NCI-H748 treated with DMSO at 0.1 percent for 48 hours (cell line): ENCODE measurements at places on chromosomes 2 and 18.

DNA sequence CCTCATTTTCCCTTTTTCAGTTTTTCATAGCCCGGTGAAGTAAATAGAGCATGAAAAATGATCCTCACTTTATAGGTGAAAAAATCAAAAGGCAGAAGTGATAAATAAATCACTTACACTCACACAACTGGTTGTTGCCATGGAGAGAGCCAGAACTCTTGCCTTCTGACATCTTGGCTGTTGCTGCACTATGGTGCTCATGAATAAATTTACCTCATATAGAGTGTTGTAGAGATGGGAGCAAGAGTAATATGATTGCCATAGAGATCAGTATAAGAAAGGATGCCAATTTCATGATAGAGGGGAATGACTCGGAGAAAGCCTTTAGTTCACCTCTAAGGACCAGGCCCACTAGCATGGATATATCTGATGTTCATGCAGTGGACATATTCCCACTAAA lies 82.5 kb upstream of the TMEM178A start:
- DNase-seq = no peak

DNA sequence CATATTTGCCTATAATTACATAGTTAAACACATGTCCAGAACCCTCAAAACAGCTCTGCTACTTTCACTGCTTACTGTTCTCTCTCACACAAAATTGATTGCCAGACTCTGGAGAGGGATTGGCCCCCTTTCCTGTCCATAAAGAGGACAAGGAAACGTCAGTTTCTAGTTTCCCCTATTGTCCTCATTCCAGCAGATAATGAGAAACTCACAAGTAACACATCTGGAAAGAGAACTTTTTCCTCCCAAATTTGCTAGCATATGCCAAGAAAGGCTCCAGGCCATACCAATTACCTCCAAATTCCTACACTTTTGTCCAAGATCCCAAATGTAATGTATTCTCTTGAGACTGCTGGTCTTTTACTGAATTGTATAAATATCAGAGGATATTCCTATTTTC lies 200.5 kb downstream of the EXOC6B start:
- DNase-seq = no peak

- DNase-seq = no peak
Observed at GRCh38 chr2:43460174-43460546, 135.7 kb downstream of the THADA start.

DNA sequence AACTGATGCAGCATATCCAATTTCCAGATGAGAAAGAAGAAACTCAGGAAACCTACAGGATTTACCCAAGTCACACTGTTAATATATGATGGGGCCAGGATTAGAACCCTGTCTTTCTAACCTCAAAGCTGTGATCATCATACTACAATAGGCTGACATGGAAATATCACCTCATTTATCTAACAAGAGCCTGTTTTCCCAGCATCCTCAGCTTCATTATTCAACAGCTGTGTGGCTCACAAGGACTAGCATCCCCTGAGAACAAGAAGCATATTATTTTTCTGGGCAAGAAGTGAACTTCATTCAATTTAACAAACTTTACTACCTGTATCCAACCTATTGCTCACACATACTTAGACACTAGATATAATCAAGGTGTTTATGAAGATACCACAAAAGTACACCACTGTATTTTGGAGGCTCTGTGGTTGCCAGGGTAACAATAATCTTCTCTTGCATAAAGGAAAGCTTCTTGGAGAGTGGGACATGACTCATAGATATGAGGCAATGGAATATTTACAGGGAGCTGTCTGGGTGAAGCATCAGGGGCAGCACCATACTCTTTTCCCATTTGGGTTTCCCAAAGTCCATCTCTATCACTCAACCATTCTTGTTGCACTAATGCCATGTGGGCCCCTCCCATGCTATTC lies 218.2 kb downstream of the RAD51AP2 start:
- no peak for DNase-seq

DNA sequence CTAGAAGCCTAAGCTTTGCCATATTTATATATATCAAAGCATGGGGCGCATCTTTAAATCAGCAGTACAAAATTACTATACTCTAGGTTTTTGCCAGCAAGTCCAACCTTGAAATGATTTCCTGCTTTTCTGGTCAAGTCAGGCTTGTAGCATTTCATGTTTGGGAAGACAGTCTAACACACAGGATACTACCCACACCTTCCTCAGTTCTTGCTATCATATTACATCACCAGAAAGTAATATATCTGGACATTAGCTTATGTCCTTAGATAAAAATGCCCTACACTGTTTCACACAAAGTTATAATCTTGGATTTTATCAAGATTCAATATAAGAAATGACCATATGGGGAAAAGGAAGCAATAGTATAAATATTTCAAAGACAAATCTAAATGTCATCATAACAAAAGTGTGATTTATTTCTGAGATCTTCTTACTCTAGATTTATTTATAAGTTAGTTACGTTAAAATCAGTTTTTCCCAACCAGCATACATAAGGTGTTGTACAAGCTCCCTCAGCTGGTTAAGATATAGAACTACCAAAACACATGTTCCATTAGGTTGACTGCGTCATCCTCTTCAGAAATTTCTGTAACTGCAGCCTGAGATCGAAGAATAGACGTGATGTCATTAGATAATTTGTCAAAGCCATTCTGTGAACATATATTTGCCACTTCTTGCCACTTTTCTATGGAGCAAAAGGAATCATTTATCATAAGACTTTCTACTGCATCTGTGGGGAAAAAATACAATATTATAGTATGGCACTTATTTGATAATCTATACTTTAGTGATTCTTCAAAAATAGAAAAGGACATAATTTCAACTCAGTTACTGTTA lies 56.6 kb downstream of the CLHC1 start:
- peak; percentile 37 for DNase-seq

DNA sequence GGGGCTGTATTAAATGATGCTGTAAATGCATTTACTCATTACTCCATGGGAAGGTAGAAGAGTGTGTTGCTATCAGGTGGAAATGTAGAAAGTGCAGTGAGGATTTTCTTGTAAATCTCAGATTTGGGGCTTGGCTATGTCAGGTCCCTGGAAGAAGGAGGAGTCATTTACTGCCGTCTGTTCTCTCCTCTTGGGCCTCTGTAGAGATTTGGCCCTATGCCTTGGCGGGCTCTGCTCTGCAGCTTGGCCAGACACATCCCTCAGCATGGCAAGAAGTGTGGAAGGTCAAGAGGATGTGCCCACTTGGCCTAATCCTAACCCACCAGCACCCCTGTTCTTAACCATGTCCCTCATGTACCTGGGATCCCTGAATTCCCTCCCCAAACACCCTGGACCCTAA lies 6.7 kb downstream of the IL1R1 start:
- DNase-seq = no peak

DNA sequence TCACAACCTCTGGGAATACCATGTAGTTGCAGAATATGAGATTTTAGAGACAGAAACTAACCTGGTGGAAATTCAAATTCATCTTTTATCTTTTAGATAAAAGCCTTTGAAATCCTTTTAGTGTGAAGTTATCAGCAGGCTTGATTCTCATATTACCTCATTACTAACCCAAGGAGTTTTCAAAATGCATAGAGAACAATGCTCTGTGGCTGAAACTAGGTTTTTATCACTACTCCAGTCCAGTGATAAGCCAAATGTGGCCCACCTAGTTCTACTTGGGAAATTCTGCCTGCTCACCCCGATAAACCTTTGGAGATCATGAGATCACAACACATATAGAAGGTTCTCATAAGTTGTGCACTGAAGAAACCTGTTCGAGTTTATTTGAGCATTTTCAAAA lies 121.7 kb downstream of the MMADHC start:
- DNase-seq = no peak

DNA sequence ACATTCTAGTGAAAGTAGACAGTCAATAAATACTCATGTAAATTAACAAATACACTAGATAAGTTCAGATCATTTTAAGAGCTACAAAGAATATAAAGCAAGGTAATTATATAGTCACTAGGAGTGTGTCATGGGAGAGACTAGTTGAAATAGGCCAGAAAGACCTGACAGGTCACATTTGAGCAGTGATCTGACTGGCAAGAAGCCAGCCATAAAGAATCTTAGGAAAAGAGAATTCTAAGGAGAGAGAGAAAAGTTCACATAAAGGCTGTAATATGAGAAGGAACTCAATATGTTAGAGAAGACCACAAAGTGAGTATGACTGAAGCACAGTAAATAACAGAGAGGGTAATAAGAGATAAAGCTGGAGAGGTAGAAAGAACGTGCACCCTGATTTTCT lies 31.2 kb downstream of the VSNL1 start:
- DNase-seq = no peak

DNA sequence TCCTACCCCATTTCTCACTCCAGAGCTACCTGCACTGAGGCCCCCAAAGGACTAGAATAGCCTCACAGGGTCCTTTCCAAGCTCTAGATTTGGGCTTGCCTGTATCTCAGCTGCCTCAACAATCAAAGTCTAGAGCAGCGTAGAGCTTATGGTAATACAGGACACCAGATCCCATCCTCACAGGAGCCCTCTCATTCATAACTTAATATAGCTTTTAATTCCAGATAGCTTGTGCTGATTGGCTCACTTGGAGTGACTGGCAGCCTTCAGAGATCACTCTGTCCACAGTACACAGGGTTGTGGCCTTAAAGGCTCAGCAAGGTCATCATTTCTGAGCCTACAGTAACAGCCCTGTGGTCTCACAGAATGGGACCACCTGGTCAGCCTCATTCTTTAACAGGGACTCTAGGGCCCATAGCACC lies 51.4 kb downstream of the ZFP36L2 start:
- DNase-seq = no peak

GRCh38 chr2:159199761-159200465 lies 86.6 kb downstream of the WDSUB1 start:
- DNase-seq = no peak
